Activated T-helper 2 cell treated with anti-CD3 and anti-CD28 coated beads, Interferon-gamma antibody, Interleukin-2, Interleukin-4, amounts not matched to agents 10 μg/mL and 5 μg/mL and 100 μg/mL, durations not matched to agents 14 hours and 24 hours and 36 hours (primary cell): ENCODE measurements at places on chromosomes 2 and 18. TPM values are rescaled to one million over a fixed set of nuclear protein-coding genes. Genes with fewer than 3 reads are reported as not detected.

ACOXL gene
- total RNA-seq = 1.4 and 1.6 TPM in 2 replicates

CPO gene
- total RNA-seq = not detected in 2 replicates

ABCG8 gene
- total RNA-seq = 0.23 TPM in 2 replicates

SERPINB13 gene
- total RNA-seq = not detected in 2 replicates

DNA sequence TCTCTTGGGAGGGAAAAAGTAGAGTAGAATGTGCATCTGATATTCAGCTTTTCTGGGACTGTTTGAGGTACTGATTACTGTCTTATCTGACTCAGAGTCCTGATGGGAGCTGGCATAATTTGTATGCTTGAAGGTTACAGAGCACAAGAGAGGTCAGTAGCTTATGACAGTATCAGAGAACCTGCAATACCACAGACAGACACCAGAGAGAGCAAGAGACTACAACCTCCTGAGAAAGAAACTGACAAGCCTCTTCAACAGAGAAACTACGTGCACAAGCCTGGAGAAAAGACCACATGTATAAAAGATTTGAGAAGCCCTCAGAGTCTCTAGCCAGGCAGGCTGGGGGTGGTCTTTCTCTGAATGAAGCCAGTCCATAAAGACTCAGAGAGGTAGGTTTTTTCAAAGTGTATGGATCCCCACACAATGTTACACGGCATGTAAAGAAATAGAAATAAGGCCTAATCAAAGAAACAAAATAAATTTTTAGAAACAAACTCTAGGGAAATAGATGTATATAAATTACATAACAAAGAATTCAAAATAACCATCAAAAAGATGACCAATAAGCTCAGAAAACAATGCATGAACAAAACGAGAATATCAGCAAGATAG lies 568.3 kb downstream of the LRRTM4 start:
- no peak overlapping the region for H3K4me3 ChIP-seq
- H3K4me1 ChIP-seq = no peaks in the 10 kb centered on the region
- no peaks in the 10 kb centered on the region for H3K36me3 ChIP-seq
- no peaks in the 10 kb centered on the region for H3K27me3 ChIP-seq
- no peak overlapping the region for H3K27ac ChIP-seq
